ENCODE measurements at places on chromosomes 3 and 15.

GRCh38 chr3:108133858-108134554 lies 43.2 kb upstream of the CD47 start:
- DNase-seq, result peak; percentile 28

GRCh38 chr15:93302080-93302765 lies 213.2 kb upstream of the RGMA start:
- DNase-seq, result no peak

DNA sequence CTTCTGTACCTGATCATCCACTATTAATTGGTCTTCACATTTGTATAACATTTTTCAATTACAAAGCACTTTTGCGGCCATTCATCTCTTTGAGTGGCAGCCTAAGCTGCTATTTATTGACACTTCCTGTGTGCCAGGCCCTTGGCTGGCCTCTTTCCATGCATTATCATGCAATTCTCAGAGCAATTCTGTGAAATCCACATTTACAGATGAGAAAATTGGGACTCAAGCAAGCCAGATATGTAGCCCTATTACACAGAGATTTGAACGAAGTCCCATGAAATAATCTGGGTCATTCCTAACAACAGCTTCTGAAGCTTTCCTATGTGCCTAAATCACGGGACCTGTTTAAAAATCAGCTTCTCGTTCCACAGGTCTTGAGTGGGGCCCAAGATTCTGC lies 17.4 kb downstream of the SLC6A1 start:
- no peak for DNase-seq

- no peak for DNase-seq
Observed at GRCh38 chr3:135803028-135803692, 162.4 kb upstream of the PPP2R3A start.

DNA sequence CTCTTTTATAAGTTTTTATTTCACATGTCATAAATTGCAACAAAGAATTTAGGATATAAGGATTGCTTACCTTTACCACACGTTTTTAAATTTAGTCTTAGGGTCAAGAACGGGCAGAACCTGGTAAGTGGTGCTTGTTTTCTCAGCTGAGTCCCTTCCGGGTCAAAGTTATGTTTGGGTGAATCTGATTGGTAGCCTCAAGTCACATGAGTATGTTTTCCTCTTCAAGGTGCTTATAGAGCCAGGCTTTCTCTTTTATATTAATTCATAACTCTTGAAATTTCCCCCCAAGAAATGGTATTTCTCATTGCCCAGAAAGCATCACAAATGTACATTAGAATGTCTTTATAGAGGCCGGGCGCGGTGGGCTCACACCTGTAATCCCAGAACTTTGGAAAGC lies 415.7 kb upstream of the ROBO2 start:
- no peak for DNase-seq

DNA sequence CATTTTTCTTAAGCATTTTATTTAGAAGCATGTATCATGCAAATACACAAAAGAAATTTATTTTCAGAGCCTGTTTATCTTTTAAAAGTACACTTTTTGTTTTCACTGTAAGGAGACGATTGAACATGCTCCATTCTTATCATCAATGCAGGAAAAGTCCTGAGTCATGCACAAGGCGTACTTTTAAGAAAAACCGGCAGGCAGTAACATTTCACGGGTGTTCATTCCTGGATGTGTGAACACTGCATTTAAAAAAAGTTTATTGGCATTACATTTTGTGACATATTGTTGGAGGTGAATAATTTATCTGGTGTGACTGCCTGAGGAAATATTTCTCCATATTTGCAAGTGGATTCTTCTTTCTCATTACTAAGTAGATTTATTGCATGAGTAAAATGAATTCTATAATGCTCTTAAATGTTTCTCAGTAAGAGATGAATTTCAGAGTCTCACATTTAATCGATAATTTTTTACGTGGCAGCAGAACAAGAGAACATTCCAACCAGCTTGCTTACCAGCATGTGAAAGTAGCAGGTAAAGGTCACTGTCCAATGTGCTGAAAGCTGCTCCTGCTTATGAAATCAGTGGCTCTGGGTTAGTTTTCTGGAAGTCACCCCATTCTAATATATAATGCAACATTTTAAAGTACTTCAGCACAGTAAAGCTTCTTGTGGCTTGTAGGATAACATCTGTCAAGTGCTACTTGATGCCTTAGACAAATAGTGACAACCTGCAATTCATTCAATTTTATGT lies 87.0 kb downstream of the SV2B start:
- DNase-seq, result no peak

- no peak for DNase-seq
Observed at GRCh38 chr3:114154321-114154821, 24.5 kb downstream of the DRD3 start.

- no peak for DNase-seq
Observed at GRCh38 chr3:42632146-42632545, 21.4 kb upstream of the ZBTB47 start.

- no peak for DNase-seq
Observed at GRCh38 chr3:25556447-25556846, 108.3 kb downstream of the TOP2B start.

GRCh38 chr3:37492977-37493471 lies 318.6 kb upstream of the LRRFIP2 start:
- DNase-seq, result no peak

DNA sequence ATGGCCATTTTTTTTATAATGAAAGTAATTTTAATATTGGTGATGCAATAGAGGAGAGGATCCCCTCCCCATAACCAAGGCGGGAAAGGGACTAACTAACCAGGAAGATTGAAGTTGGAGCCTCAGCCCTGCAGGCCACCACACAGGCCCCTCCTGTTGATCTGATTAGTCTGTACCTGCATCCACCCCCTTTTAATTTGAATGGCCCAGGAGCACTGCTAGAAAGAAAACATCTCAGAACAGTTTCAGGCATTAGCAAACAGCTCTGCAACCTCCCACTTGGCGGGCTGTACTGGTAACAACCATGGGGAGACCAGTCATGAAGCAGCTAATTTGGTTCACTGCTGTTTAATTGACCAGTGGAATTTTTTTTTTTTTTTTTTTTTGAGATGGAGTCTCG lies 10.3 kb downstream of the CAV3 start:
- no peak for DNase-seq

DNA sequence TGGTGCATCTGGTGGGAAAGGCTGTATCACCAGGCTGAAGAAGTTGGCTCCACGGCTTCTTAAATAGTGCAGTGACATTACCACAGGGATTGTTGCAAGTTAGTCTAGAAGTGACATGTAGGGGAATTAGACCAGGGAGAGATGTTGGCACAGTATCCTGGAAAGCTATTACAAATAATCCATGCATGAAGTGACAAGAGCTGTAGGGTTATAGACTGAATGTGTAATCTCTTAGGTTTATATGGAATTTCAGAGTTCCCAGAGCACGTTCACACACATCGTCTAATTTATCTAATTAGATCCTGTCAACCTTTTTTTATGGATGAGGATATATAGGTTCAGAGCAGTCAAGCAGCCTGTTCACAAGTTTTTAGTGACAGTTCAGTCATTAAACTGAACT lies 37.3 kb upstream of the APH1B start:
- DNase-seq, result no peak

DNA sequence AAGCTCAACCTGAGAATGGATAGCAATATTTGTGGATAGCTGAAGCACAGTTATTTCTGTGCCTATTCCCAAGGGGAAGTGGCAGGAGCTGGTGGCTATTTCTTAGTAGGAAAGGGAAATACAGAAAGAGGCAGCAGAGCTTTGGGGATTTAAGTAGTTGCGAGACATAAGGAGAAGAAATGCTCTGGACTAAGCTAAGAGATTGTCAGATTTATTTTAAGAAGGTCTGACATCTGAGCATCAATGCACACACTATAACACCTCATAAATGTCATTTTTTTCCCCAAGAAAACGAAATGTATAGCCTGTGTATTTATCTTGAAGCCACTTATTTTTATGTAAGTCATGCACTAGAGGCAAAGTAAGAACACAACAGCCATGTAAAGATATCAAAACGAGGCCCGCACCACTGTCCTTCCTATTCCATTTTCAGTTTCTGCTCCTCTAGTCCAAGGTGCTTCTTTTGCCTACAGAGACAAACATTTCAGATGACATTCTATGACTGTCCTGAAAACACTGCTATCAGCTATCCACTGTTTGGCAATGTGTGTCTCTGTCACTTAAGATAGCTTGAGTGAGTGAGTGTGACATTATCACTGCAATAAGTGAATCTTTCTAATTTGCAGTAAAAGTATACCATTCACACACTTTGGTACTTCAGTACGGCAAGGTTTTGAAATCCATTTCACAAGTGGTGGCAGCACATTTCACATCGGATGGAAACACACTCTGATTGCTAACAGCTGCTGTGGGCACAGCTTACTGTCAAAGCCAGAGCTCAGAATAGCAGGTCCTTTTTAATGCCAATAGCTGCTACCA lies 62.7 kb upstream of the ICE2 start:
- DNase-seq, result peak; percentile 37

DNA sequence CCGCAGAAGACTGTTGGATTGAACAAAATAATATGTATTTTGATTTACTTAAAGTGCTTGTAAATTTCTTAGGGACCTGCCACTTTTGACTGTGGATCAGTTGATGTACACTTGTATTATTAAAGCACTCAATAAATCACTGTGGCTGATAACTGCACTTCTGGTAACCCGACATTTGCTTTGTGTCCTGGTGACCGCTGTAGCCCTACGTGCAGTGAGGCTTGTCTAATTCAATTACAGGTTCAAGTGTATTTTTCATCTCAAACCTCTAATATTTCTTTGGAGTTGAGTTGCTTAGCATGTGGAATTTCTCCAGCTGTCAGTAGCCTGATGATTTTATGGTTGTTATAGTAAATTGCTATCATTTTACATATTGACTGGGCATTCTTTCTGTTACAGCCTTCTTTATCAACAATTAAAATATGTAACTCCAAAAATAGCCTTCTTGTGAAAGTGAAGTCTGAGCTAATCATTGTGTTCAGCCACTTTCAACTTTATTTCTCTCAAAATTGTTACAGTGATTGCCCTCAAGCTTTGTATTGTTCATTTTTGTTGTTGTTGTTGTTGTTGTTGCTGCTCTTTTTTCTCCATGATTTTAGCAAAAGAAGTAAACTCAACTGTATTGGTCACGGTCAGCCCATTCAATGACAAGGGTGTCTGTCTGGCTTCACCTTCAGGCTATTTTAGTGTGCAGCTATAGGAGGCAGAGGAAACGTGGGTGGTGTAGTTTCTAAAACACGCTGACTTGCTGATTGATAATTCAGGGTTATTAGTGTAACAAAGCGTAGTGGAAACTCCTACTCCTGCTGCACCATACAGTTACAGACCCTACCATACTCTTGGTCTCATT lies 215.1 kb upstream of the UBE2E1 start:
- DNase-seq, result no peak

GRCh38 chr3:40035177-40035576 lies 225.8 kb downstream of the MYRIP start:
- DNase-seq, result no peak

DNA sequence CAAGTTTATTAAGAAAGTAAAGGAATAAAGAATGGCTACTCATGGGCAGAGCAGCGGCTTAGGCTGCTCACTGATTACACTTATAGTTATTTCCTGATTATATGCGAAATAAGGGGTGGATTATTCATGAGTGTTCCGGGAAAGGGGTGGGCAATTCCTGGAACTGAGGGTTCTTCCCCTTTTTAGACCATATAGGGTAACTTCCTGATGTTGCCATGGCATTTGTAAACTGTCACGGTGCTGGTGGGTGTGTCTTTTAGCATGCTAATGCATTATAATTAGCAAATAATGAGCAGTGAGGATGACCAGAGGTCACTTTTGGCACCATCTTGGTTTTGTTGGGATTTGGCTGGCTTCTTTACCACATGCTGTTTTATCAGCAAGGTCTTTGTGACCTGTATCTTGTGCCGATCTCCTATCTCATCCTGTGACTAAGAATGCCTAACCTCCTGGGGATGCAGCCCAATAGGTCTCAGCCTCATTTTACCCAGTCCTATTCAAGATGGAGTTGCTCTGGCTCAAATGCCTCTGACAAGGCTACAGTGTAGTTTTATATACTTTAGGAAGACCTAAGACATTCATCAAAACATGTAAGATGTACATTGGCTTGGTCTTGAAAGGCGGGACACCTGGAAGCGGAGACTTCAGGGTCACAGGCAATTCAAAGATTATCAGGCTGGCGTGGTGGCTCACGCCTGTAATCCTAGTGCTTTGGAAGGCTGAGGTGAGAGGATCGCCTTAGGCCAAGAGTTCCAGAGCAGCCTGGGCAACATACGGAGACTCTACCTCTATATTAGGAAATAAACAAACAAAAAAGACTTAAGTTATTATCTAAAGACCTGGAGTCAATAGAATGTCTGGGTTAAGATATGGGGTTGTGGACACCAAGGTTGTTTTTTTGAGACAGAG lies 3.2 kb upstream of the BLOC1S6 start:
- DNase-seq, result peak; percentile 51

- DNase-seq, result no peak
Observed at GRCh38 chr3:4360817-4361216, 57.6 kb downstream of the SETMAR start.

- no peak for DNase-seq
Observed at GRCh38 chr3:27661797-27662196, 60.3 kb downstream of the EOMES start.

DNA sequence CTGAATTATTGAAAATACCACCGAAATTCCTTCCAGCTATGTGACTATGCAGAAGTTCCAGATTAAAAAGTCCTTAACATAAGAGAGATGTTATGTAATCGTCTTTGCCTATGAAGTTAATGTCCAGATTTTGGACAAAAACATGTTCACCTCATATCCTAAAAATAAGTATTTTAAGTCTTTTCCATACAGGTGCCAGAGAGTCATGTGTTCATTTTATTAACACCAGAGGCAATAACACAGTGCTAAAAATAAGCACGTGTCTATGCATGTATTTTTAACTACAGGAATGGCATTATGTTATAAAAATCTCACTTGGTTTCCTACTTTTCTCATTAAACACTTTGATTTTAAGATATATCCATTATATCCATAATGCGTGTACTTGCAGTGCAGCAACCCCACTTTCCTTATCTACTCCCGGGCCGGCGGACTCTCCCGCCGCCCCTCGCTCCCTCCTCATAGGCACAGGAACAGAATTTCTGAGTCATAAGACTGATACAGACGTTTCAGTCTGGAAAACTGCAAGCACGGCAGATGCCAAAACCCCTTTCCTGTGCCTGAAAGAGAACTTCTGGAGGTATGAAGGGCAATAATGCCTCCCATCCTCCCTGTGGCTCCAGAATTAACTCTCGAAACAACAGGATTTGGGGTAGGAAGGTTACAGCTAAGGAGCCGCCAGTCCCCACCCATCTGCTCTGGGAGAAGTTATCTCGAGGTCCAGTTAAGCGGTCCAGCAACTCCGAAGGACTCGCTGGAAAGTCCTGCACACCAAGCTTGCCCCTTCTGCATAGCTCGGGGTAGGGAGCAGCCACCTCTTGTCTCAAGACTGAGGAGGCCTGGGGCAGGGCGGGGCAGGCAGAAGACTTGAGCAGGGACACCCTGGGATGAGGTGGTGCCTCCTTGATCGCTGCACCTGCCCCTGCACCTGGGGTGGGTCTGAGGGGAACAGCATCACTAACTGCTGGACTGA lies 22.3 kb upstream of the PSTPIP1 start:
- no peak for DNase-seq

DNA sequence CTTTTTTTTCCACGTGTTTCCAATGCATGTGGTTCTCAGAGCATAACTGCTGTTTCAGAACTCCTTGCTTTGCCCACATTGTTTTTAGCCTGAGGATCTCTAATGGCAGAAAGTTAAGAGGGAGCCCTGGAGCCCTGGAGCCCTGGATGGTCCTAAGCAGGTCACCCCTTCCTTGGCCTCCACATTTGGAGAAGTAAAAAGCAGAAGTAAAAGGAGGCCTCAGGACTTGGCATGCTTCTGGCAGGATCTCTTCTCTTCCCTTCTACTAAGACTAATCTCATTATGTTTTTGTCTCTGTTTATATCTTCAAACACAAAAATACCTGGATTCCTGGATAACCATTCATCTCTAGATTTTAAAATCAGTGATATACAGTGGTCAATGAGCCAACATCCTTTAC lies 50.1 kb downstream of the P2RY1 start:
- no peak for DNase-seq
